ENCODE measurements at places on chromosomes 3 and 15. TPM values are rescaled to one million over a fixed set of nuclear protein-coding genes. Genes with fewer than 3 reads are reported as not detected.
A peak's percentile ranks its signal among the peaks of the same experiment; 100 is the strongest.

DNA sequence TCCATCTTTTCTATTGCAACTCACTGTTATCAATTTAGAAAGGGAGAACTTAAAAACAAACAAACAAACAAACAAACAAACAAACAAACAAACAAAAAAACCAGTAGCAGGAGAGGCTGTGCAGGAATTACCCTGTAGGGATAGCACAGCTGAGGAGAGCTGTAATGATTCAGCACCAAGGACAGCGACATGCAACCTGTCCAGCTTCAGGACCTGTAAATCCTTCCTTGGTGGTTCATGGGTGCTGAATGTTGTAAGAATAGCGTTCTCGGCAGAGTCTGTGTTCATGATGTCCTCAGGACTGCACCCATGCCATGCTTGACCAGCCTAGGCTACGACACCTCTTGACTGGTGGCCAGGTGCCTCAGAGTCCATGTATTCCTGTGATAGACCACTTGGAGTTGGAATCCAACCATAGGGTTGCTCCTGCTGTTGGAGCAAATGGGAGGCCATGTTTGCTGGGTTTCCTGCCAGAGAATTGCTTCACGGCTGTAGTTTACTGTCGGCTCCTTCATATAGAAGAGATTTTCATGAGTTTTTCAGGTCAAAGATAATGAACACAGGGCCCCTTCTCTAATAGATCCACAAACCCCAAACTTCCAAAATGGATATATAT is 65.9 kb downstream of the CACNA2D3 start:
- DNase-seq: peak; percentile 2

DNA sequence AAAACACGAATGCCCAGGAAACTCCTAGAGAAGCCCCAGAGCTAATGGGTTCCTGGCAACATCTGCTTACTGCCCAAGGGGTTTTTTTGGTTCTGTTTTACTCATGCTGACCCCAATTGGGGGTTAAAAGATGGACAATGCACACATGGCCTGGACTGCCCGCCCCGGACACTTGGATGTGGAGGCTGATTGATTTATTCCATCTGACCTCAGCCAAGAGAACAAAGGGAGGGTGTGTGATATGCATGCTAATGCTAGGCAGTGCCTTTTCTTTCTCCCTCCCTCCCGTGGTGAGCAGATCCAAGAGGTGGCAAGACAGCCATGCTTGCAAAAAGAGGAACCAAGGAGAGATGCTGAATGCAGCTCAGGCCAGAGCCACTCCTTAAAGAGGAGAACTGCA is 3.3 kb upstream of the LRTM1 start:
- peak; percentile 17 for DNase-seq

The AHSG gene
- not detected for total RNA-seq

The DAZL gene
- not detected for total RNA-seq

The PIGZ gene
- total RNA-seq: not detected

- no peak for DNase-seq
Observed at GRCh38 chr15:69038508-69038907, 24.0 kb downstream of the NOX5 start.

- DNase-seq: peak; percentile 88
Observed at GRCh38 chr15:93152951-93153350, 63.9 kb upstream of the RGMA start.

DNA sequence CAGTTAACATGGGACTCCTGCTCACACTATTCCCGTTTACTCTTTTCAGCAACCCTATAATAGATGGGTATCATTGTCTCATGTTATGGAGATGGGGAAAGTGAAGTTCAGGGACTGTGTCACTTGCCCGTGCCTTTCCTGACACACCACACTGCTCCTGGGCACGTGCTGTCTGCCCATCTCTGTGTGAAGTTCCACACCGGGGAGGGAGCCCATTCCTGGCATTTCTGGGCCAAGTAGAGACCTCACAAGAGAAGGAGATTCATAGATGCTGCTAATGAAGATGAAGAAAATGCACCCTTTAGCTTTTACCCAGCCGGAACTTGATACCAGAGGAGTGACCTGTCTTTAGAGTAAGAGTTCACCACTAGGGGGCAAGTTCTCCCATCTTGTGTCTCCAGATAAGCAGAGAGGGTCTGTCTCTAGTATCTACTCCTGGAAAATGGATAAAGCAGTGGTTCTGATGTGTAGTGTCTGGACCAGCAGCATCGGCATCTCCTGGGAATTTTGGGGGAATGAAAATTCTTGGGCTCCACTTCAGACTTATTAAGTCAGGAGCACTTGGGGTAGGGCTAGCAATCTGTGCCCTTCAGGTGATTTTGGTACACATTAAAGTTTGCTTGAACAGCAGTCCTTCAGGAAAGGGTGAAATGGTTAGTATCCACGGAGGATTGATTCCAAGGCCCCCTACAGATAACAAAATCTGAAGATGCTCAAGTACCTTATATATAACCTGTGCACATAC is 2.0 kb upstream of the TOPBP1 start:
- DNase-seq: peak; percentile 40

The TYRO3 gene
- 25.9 TPM for total RNA-seq

- no peak for DNase-seq
Observed at GRCh38 chr3:45031531-45031930, 5.4 kb downstream of the CLEC3B start.

DNA sequence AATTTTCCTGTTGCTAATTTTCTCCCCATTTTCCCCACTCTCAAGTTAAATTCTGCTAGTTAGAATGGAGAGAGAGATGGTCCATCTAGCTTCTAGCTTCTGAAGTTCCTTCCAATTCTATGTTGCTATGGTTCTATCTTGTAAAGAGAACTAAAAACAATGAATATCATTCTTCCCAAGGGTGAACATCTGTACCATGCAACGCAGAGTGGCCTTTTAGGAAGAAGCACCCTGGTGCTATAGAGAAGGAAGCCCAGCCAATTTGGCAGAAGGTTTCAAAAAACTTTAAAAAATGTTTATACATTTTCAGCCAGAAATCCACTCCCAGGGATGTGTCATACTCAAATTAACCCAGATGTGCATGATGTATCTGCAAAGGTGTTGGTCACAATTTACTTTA is 149.1 kb downstream of the SEMA6D start:
- no peak for DNase-seq

DNA sequence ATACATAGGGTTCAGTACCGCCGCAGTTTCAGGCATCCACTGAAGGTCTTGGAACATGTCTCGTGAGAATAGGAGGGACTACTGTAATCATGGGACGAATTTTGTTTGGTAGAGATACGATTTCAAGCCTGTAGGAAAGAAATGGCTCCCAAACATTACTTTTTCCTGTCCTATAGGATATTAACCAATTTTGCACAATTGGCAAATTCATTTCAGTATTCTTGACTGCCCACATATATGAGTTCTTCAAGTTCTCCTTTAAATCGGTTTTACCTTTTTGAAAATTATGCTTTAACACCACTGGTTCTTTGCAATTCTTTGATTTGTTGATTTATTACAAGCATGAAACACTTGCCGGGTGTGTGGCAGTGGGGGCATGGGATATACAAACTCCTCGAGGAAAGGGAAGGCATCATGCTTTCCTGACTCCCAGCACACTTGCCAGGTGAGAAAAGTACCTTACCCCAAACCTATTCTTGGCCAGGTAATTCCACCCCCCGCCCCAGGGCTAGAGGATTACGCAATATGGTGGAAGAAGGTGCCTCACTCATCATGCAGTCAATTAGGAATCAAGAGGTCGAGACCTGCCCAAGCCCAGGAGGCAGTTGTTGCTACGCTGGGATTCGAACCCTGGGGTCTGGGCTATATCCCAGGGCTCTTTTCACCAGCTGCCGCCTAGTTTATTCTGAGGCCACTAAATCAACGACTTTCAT is 584 bp upstream of the LARS2 start:
- no peak for DNase-seq

GRCh38 chr15:89299896-89300295 is 34.7 kb downstream of the POLG start:
- peak; percentile 22 for DNase-seq

The LDHAL6B gene
- total RNA-seq: not detected

The HCLS1 gene
- total RNA-seq: not detected

DNA sequence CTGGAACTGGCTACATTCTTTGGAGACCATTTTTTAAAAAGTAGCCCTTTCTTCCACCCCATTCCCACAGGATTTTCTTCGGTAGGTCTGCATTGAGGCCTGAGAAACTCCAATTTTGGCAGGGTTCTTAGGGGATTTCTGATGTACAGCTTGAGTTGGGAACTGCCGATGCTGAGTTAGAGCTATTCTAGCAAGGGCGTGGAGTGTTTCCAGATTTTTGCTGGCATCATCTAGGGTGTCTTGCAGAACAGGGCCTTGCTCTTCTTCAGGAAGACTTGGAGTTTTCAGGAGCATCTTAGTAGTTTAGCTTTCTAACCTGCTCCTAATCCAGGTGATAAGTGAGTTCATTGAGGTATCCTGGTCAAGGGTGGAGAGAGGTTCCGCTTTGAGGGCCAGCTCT is 41.0 kb downstream of the SV2B start:
- DNase-seq: peak; percentile 77

The FOXL2 gene
- total RNA-seq: not detected

The P2RY13 gene
- total RNA-seq: not detected

The WDR72 gene
- total RNA-seq: not detected

- no peak for DNase-seq
Observed at GRCh38 chr15:75867449-75867848, 24.2 kb downstream of the UBE2Q2 start.

GRCh38 chr3:107525644-107526305 is 3.0 kb downstream of the BBX start:
- DNase-seq: no peak

- DNase-seq: no peak
Observed at GRCh38 chr3:197667968-197668367, 68.7 kb downstream of the RUBCN start.

The CX3CR1 gene
- total RNA-seq: not detected

- no peak for DNase-seq
Observed at GRCh38 chr15:38017721-38018120, 83.3 kb downstream of the TMCO5A start.

- DNase-seq: peak; percentile 73
Observed at GRCh38 chr15:63998489-63998888, 47.8 kb downstream of the DAPK2 start.

DNA sequence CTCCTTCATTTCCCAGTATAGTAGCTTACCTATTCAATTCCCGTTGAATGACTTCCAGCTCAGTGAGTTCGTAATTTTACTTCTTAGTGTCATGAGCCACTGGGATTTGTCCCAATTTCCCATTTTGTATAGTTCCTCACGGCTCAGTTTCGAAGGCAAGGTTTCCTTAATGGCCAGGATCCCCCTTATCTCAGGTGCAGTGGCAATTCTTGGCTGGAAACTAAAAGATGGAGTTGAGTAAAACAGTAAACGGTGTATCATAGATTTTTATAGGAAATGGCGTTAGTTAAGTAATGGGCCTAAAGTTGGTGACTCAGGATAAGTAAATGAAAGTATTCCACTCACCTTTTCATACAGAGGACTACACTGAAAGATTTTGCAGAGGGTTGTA is 522 bp upstream of the LMLN start:
- peak; percentile 24 for DNase-seq

DNA sequence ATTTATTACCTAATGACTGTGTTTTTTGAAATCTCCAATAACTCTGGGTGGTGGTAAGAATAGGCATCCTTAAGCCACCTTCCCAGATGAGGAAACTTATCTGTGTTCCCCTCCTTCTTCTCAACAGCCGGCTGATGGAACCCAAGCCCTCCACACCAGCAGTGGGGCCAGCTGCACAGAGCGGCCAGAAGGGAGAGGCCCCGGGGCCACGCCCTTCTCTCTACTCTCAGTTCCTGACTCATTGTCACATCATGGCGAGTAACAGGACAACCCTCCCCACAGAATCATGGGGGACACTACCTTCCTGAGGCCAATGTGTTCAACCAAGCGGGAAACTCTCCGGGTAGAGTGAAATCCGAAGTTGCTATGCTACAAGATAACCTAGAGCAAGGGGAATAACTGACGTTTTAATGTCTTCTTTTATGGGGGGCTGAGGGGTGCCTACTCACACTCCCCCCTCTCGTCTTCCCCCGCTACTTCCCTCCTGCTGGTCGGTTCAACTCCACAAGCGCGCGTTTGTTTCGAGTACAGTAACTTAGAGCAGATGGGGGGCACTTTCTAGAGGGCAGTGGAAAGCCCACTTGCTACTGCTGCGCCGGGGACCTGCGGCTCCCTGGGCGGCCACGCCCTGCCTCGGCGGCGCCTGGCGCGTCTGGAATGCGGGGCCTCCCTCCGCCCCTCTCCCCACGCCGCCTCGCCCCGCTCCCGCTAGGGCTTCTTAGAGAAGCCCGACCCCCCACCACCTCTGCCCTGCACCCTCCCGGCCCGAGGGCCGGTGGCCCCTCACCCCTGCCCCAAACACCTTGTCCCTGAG is 621 bp downstream of the ANXA2 start:
- peak; percentile 11 for DNase-seq

The TMC3 gene
- not detected for total RNA-seq

The ATP13A3 gene
- 47.9 TPM for total RNA-seq

DNA sequence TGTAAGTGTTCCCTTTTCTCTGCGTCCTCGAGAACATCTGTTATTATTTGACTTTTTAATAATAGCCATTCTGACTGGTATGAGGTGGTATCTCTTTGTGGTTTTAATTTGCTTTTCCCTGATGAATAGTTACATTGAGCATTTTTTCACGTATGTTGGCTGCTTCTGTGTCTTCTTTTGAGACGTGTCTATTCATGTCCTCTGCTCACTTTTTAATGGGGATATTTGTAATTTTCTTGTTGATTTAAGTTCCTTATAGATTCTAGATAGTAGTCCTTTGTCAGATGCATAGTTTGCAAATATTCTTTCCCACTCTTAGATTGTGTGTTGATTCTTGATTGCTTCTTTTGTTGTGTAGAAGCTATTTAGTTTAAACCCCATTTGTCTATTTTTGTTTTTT is 179.2 kb downstream of the DOCK3 start:
- DNase-seq: no peak

GRCh38 chr15:43190178-43190577 is 5.0 kb downstream of the CCNDBP1 start:
- peak; percentile 17 for DNase-seq

The CHRD gene
- 1.8 TPM for total RNA-seq

DNA sequence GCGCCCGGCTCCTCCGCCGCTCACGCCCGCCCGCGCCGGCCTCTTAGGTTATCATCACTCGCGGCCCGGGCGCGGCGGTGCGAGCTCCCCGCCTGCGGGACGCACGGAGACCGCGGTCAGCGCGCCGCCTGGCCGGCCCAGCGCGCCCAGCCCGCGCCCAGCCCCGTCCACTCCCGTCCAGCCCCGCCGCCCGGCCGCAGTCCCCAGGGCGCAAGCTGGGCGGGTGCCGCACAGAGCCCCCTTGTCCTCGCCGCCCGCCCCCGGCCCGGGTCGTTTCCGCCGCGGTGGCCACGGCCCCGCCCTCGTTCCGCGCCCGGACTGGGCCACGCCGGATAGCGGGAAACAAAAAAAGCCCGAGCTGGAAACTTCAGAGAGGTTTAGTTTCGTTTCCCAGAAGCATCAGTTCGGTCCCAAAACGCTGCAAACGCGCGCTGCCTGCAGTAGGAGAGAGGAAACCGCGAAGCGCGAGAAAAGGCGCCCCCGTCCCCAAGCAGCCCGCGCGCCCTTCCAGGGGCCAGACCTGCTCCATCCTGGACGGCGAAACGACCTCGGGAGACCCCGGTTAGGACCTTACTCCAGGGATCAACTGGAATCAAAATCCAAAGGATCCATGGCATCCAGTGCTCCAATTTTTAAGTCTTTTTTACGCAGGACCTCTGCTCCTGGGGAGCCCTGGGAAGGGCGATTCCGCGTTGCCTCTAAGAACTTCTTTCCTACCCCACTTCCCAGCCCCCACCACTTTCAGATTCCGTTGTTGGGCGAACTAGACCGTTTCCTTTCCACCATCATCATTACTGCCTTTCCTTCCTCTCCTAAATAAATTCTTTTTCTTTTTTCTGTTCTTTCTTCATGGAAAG is at the start of gene ATP10A:
Gene ATP10A, minus strand, starts transcription at position 217 of the 857 bp plus-strand sequence. CDS start 231 bp downstream, outside the sequence.
- no peak for DNase-seq

The BOC gene
- total RNA-seq: not detected
